Activated B cell treated with CpG ODN at 0.5 μM for 24 hours (primary cell): ENCODE measurements at places on chromosomes 7 and 10.

DNA sequence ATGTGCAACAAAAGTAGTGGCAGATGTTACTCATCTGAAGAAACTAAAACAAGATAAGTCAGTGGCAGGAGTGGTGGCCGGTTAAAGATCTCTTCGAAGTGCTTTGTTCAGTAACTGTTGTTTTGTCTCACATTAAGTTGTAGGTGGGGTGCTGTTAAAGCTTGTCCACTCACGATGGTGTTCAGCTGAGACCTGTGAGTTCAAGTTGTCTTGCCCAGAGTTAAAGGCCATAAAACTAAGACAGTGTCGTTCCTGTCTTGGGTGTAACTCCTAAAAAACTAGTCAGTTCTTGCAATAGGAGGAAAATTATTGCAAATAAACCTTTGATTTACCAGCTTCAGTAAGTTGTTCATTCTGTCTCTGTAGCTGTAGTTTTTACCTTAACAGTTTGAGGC lies 857 bp upstream of the FOXP2 start:
- no peak for DNase-seq

- DNase-seq: no peak
Observed at GRCh38 chr7:119969054-119969453, 303.9 kb upstream of the KCND2 start.

- DNase-seq: no peak
Observed at GRCh38 chr7:43295429-43295828, 183.0 kb downstream of the HECW1 start.

DNA sequence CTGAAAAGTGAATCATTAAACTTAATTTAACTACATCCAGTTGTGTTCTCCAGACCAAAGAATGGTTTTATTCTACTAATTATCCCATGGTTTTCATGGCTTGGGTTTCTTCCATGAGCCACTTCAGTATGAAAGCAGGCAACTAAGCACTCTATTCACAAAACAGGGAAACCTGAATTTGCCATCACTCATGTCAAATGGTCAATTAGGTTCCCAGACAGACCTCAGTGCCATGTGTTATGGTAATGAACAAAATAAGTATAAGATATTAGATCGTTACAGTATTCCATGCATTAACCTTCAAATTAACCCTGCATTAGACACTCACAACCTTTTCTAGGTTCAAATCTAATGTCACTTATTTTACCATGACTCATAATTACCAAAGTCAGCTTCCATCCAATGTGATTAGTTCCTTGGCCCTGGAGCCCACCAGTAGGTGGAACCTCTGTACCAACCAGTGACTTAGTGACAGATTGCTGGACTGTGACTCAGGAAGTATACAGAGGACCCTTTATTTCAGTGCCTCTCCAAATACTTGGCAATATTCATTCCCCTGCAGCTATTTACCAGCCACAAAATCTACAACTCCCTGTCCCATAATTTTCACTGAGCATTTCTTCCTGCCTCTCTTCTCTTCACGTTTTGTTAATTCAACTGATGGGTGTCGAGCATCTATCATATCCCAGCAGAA lies 1270.2 kb upstream of the SORCS1 start:
- no peak for DNase-seq

DNA sequence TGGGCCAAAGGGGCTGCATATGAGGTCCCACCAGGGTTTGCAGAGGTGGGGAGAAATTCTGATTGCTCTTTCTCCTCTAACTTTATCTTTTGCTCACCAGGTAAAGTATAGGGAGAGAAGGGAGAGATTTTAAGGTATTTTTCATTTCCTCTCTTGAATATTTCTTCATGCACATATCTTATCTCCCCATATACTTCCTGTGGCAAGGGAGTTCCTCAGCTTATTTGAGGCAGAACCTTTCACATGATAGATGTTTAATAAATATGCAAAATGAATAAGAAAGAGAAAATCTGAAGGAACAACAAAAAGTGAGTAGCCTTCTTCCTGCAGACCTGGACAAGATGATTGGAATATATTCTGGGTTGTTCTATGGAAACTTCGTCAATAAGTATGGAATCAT lies 67.4 kb upstream of the PDCD4 start:
- DNase-seq: no peak

- DNase-seq: no peak
Observed at GRCh38 chr7:158825628-158826289, 3.5 kb downstream of the ESYT2 start.

DNA sequence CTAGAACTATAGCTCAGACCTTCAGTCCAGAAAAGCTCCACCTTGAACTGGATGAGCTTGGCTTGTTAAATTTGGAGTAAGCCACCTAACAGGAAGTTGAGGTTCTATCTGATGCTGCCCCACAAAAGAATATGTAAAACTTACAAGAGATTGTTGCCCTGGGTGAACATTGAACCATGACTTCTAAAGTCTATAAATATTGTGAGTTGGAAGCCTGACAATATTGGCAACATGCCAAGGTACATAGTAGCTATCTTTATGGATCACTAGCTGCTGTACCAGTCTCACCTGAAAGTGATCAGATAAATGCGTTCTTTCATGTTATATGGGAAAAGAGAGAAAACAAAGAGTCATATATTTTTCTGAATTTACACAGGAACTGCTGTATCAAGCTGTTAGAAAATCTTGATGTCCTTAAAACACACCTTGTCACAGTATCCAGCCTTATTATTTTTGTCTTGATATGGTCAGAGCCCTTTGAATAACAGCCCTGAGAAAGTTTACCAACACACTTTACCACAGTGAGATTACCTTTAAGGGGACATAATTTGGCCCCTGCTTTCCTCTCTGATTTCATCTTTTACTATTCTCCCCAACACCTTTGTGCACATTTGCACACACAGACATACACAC lies 92.0 kb downstream of the LSMEM1 start:
- no peak for DNase-seq

DNA sequence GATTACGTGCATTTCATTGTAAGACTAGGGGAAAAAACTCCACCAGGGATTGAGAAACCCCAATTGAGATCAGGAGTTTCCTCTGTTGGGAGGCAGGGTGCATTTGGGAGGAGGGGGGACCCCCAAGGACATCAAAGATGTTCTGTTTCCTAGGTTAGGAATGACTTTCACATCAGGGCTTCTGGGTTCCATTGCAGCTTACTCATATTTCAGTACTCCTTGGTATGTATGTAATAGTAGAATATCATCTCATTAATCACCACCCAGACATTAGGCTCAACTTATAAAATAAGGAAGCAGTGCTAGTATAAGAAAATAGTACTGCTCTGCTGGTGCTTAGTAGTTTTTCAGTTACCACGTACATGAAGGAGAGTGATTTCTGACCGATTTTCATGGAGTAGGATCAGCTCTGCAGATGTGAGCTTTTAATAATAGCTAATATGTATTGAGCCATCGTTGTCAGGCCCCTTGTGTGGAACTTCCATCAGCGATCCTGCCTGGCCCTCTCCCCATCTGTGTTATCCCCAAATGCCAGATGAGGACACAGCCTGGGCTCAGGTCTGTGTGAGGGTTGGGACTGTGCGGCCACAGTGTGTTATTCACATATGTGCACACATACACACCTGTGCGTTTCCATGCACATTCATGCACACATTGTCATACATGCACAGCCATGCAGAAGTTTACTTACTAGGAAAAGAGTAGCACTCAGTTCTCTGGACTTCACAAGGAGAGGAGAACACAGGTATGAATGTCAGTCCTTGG lies 23.5 kb downstream of the UPP1 start:
- DNase-seq: no peak

- no peak for DNase-seq
Observed at GRCh38 chr7:156275292-156275691, 365.3 kb upstream of the RNF32 start.

DNA sequence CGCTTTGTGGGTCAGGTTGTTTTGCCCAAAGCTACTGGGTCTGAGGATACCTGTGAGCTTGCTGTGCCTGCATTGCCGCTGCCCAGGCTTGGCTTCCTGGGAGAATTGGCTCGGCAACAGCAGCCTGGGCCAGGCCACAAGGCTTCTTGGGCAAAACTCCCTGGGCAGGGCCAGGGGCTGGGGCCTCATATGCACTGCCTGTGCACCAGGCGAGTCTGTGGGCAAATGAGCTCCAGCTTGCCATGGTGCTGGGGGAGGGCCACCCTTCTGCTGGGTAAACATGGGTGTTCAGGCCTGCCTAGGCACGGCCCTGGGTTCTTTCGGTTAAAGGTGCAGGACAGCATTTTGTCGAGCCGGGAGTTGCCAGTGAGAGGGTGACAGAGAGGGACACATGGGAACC lies 19.4 kb downstream of the ZMIZ1 start:
- no peak for DNase-seq

DNA sequence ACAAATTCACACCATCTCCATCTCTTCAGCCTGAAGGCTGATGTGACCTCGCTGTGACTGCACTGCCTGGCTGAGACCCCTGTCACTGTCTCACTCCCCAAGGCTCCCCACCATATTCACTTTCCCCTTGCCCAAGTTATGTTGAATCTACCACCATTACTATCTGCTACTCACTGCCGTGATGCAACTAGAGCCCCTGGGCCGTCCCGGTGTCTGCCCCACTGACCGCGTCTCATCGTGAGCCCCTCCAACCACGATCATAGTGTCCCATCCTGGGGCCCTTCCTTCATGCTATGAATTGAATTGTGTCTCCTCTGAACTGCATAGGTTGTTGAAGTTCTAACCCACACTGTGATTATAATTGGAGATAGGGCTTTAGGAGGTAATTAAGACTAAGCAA lies 71.9 kb upstream of the CHST15 start:
- DNase-seq: no peak

GRCh38 chr10:97278491-97278989 lies 13.9 kb downstream of the ARHGAP19 start:
- DNase-seq: no peak

DNA sequence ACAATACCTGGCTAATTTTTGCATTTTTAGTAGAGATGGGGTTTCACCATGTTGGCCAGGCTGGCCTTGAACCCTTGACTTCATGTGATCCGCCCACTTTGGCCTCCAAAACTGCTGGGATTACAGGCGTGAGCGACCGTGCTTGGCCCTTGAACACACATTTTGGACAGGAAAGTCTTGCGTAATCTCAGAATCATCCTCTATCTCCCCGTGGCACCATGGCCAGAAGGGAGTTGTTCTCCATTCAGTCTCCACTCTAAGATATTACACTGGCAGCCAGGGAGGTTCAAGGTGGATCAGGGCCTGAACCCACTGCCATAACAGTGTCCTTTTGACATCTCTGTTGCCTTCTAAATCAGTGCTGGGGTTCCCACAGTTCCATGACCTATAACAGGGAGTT lies 29.2 kb upstream of the GALNTL5 start:
- DNase-seq: no peak
